ENCODE measurements at places on chromosomes 12 and 14. TPM values are rescaled to one million over a fixed set of nuclear protein-coding genes. Genes with fewer than 3 reads are reported as not detected.

The GLS2 gene
- total RNA-seq: 1.2 TPM

The C14orf39 gene
- total RNA-seq: not detected

GRCh38 chr14:77344377-77344996, 23.7 kb downstream of the GSTZ1 start:
- no peak for DNase-seq

GRCh38 chr12:6729186-6729585, 5.3 kb downstream of the COPS7A start:
- no peak for DNase-seq

DNA sequence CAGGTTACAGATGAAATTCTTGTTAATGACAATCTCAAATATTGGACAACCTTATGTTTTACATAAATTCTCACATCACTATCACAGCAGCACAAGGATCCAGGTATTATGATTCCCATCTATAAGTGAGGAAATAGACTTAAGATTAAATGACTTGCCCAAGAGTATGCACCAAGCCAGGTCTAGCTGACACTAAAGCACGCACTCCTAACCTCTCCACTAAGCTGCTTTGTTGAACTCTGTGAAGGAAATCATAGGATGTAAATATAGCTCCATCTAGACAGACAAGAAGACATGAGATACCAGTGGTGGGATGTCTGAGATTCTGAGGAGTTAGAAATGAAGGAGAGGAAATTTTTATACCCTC, 87.9 kb downstream of the PHLDA1 start:
- DNase-seq: no peak

- no peak for DNase-seq
Measured at GRCh38 chr12:18332173-18332572, 70.9 kb downstream of the PIK3C2G start.

DNA sequence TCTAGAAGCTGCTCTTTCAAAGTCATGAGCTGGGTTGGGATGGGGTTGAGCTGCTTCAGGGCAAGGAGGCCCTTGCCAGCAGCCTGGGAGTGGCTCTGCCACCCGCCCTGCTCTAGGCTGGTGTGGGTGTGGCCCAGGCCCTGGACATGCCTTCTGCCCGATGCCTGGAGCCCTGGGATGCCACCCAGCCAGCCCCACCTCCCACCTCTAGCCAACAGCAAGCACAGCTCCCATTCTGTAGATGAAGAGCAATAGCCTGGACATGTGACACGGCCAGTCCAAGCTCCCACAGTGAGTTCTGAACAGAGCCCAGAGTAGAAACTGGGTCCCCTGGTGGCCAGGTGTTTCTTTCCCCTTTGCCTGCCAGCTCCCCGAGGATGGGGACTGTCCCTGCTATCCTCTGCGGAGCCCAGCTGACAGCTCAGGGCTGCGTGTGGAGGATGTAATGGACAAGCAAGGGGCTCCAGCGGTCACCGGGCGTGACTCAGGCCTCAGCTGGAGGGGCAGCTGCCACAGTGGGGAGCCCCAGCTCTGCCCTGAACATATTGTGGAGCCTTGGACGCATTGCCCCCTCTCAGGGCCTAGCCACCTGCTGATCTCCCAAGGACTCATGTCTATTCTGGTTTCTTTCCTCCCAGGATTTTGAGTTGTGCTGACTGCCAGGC, 165.2 kb downstream of the TSPAN9 start:
- DNase-seq: peak; percentile 40

GRCh38 chr14:21268617-21269251, 508 bp downstream of the HNRNPC start:
- peak; percentile 48 for DNase-seq

GRCh38 chr14:99924379-99924778, 131.2 kb downstream of the EML1 start:
- no peak for DNase-seq

- peak; percentile 40 for DNase-seq
Measured at GRCh38 chr12:116346741-116347140, 69.2 kb upstream of the MED13L start.
